NCI-H510A treated with DMSO at 0.1 percent for 48 hours (cell line): ENCODE measurements at places on chromosomes 7 and 10.

DNA sequence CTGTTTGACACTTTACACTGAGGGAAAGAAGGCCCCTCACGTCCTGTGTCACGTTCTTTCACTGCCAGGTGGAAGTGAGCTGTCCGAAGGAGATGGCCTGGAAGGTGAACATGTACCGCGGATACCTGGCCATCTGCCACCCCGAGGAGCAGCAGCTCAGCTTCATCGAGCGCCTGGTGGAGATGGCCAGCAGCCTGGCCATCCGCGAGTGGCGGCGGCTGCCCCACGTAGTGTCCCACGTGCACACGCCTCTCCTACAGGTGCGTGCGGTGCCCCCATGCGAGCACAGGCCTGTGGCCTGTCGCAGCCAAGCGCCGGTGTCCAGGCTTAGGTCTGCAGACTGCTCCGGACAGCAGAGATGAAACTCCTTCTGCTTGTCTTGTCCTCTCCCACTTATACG is 103.4 kb downstream of the TRRAP start:
- no peak for DNase-seq

- no peak for DNase-seq
Observed at GRCh38 chr7:139589474-139589873, 66.0 kb downstream of the CLEC2L start.

DNA sequence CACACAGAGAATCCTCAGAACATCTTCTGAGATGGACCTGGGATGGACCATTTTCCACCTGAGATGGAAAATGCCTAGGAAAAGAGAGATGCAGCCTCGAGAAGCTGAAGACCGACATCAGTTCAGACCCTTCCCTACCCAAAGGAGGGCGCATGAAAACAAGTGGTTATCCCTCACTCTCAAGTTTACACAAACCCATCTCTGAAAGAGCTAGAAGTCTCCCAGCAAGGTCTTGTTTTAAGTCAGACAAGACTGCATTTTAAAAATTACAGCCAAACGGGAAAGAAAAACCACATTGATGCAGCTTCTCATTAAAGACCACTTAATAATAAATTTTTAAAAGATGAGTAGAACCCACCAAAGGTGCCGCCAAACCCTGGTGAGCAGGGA is 1.3 kb downstream of the RAPGEF5 start:
- DNase-seq, result no peak

DNA sequence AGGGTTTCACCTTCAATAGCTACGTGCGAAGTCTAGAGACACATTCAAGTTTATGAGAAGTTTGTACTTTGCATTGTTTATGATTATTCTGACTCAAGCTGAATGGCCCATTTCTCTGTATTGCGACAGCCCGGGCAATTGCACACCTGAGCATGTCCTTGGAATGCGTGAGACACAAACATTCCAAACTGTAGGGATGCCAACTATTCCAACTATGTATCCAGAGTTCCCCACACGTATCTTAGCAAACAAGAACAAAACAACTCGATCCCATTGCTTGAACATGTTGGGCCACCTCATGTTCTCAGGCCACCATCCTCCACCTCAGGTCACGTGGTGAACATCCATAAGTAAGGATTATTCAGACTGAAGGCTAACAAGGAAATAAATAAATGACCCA is 51.4 kb upstream of the EGFR start:
- no peak for DNase-seq

GRCh38 chr10:47364366-47364765 is 16.2 kb downstream of the RBP3 start:
- peak; percentile 80 for DNase-seq

- peak; percentile 37 for DNase-seq
Observed at GRCh38 chr7:82729172-82730030, 285.8 kb upstream of the CACNA2D1 start.
